Panc1 (cell line): ENCODE measurements at places on chromosomes 4 and X. TPM values are rescaled to one million over a fixed set of nuclear protein-coding genes. Genes with fewer than 3 reads are reported as not detected.

GRCh38 chr4:76426272-76426671, 5.3 kb upstream of the CCDC158 start:
- DNase-seq: no peak

GRCh38 chrX:155218777-155219176, 2.5 kb downstream of the VBP1 start:
- no peak for DNase-seq

DNA sequence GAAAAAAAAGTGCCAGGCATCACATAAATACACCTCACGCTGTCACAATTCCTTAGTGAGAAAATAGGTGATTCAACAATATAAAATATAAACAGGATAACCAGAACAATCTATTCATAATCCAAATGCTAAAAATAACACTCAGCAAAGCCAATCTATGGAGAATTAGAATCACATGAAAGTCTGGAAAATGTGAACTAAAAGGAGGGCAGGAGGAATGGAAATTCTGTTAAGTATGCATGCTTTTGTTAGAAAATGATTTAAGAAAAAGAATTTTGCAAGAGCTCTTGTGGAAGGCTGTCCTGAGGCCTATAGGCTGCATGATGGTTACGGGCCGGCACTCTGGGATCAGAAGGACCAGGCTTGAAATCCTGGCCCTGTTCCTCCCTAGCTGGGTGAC, 70.6 kb upstream of the PROM1 start:
- no peak for DNase-seq

- no peak for DNase-seq
Observed at GRCh38 chr4:8725071-8725841, 132.7 kb downstream of the CPZ start.

RIPPLY1 gene
- total RNA-seq: not detected

CFI gene
- total RNA-seq: 0.33 TPM

SLC6A14 gene
- total RNA-seq: 0.03 TPM

DNA sequence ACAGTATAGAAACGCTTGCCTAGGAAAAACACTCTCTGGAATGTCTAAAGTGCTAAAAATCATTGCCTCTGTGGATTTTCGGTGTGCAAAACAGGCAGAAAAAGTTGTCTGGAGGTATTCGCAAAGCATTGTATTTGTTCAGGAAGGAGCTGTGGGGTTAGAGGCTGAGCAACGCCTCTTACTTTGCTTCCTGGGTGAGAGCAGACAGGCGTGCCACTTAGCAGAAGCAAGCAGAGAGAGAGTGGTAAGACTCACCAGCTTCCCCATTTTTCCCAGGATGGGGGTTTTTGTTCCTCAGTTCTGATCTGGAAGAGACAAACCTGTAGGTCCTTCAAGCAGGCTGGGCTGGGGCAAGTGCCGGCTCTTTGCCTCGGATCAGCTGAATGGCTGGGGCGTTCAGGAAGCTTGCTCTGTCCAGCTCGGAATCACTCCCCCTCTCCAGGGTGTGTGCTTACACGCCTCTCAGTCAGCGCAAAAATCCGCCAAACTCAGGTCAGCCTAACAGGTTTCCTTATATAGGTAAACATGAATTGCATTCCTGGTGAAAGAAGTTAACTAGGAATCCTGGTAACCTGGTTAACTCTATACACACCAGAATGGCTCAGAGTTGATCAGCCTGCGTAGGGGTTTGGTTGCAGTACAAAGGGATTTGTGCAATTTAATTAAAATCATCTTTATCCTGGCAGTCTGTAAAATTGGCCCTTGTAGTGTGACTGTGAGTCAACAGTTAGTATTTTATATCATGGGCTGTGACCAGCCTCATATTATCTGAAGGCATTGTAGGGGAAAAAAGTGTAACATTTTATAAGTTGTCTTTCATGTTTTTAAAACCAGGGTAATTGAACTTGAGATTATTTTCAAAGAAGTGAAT, 213.1 kb upstream of the MID1 start:
- no peak for DNase-seq

DNA sequence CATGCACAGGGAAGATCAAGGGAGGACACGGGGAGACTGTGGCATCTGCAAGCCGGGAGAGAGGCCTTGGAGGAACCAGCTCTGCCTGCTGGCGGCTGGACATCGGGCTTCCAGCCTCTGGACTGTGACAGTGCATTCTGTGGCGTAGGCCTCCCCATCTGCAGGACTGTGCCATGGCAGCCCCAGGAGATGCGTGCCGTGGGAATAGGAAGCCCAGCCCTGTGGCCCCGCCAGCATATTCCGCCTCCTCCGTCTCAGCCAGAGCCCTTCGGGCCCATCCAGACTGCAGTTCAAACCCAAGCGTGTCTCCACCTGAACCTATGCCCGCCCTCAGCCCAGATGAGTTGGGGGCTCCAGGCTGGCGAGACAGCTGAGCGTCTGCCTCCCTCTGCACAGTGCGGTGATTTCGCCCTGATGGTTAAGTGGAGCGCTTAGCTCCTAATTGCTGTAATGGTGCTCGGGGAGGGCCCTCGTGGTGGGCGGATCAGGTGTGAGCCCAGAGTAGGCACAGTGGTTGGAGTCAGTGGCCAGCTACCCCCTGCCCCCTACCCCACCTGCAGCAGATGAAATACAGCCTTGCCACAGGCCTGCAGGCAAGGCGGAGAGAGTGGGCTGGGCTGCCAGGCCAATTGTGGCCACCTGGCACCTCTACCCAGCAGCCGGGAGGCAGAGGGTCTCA, 133.9 kb downstream of the HMX1 start:
- no peak for DNase-seq

DNA sequence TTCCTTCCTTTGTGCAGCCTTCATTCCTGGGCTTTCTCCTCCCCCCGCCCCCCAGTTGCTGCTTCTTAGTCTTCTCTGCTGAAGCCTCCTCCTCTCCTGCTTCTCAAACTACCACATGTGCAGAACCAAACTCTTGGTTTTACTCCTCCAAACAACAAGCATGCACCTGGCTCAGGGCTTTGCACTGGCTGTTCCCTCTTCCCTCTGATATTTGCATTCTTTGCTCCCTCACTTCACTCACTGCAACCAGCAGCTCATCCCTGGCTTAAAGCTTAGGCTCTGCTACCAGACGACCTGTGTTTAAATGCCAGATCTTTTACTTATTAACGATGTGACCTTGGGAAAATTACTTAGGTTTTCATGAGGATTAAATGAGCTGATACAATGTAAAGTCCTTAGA, 51.4 kb downstream of the MED28 start:
- DNase-seq: no peak

DCAF8L2 gene
- total RNA-seq: not detected

FAAH2 gene
- 0.10 TPM for total RNA-seq

CXorf49B gene
- not detected for total RNA-seq

DNA sequence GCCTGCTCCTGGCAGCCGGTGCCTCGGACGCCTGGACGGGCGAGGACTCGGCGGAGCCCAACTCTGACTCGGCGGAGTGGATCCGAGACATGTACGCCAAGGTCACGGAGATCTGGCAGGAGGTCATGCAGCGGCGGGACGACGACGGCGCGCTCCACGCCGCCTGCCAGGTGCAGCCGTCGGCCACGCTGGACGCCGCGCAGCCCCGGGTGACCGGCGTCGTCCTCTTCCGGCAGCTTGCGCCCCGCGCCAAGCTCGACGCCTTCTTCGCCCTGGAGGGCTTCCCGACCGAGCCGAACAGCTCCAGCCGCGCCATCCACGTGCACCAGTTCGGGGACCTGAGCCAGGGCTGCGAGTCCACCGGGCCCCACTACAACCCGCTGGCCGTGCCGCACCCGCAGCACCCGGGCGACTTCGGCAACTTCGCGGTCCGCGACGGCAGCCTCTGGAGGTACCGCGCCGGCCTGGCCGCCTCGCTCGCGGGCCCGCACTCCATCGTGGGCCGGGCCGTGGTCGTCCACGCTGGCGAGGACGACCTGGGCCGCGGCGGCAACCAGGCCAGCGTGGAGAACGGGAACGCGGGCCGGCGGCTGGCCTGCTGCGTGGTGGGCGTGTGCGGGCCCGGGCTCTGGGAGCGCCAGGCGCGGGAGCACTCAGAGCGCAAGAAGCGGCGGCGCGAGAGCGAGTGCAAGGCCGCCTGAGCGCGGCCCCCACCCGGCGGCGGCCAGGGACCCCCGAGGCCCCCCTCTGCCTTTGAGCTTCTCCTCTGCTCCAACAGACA, 4.4 kb downstream of the SOD3 start:
- no peak for DNase-seq

DNA sequence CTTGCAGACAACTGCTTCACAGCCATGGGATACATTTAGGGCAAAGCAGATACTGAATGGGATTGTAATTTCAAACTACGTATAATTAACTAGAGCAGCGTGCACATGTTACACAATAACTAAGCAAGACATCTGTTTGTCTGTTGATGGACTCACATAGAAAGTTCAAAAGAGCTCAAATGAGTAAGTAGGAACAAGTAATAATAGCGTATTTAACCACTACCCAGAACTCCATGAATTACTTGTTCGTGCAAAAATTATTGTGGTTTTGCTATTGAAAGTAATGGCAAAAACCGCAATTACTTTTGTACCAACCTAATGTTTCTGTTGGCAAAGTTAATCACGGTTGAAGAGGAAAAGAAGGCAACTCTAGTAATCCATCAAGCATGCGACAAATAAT, 825.4 kb downstream of the PCDH18 start:
- DNase-seq: no peak

KCTD8 gene
- total RNA-seq: not detected

TMPRSS11B gene
- not detected for total RNA-seq

GRCh38 chr4:31788676-31789075, 1068.5 kb downstream of the PCDH7 start:
- DNase-seq: no peak
